ENCODE measurements at places on chromosomes 4 and X. TPM values are rescaled to one million over a fixed set of nuclear protein-coding genes. Genes with fewer than 3 reads are reported as not detected.

DNA sequence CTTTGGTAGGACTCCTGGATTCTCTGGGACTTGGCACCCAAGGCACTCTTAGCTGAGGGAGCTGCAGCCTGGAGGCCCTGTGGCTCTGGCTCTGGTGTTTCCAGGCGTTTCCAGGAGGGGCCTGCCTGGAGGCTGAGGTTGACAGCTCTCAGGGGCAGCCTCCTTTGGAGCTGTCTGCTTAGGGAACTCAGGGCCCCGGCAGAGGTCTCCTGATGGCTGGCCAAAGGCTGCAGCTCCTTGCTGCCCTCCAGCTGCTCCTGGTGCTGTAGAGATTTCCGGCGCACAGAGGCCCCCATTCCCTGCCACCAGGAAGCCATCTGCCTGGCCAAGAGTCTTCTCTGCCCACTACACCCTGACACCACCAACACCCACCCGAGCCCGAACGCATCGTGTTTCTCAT is 25.3 kb upstream of the ARHGEF38 start:
- no peak for DNase-seq

TACC3 gene
- total RNA-seq: 3.2 TPM

DNA sequence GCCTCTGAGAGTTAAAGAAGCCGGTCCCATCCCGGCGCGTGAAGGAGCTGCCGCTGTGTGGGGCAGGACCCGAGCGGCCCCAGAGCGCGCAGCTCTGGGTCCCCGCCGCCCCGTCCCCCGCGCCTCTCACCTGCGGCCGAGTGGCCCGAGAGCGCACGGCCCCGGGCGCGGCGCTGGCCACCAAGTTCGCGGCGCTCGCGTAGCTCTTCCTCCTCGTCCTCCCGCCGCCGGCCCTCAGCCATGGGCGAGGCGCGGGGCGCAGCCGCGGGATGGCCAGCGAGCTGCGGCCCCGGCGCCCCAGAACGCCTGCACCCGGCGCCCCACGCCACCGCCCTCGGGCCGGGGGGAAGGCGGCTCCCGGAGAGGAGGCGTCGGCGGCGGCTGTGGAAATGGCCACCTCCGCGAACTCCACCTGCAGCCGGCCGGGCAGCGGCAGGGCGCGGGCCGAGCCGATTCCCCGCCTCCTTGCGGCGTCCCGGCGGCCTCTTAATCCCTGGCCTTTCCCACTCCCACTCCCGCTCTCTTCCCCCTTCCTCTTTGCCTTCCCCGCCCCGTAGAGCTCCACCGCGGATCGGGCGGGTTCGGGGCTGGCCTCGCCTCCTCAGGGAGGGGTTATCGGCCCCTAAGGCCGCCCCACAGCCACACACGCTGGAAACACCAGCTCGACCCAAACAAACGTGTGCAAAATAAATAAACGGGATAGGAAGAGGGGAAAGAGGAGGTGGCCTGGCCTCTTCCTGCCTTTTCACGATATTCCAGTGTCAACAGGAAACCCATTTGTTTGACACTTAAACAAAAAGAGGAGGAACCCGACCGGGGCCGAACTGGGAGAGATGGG is at the start of gene SH3D19:
Gene SH3D19 (minus strand): TSS at position 495 of the 838 bp plus-strand sequence. CDS start 253 bp downstream, at position 242.
- DNase-seq: peak; percentile 40

GRCh38 chr4:52051615-52052474 is 741 bp downstream of the SPATA18 start:
- peak; percentile 49 for DNase-seq

DNA sequence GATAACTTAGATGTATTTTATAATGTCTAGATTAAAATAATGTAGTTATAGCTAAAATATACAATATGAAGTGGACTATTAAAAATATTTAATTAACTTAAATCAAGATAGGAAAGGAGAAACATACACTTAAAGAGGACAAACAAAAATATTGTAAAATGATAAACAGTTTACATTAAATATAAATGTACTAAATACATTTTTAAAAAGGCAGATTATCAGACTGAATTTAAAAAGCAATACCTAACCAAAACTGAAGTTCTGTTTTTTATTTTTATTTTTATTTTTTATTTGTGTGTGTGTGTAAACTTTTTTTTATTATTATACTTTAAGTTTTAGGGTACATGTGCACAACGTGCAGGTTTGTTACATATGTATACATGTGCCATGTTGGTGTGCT is 811.6 kb upstream of the INTU start:
- no peak for DNase-seq

DNA sequence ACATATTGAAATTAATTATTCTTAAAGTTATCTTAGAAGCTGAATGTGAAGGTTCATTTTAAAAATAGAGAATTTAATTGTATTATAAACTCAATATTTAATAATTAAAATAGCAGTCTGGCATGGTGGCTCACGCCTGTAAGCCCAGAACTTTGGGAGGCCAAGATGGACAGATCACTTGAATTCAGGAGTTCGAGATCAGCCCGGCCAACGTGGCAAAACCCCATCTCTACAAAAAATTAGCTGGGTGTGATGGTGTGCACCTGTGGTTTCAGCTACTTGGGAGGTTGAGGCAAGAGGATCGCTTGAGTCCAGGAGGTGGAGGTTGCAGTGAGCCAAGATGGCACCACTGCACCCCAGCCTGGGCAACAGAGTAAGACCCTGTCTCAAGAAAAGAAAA is 659.9 kb upstream of the AGA start:
- no peak for DNase-seq

ARSJ gene
- 0.15 TPM for total RNA-seq

DNA sequence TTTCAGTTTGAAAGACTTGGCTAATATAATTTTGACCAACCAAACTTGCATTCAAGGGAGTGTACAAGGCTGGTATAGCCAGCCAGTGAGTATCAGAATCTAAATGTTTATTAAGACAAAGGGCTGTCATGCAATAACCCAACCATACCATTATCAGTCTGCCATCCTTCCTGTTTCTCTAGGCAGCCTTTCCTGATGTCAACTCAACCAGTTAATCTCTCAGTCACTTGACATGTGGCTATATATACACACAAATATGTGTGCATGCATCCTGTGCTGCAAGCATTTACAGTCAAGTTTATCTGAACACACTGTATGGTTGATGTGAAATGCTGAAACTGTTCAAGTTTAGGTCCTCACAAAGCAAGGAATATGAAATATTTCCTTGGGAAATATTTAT is 17.2 kb downstream of the BTK start:
- DNase-seq: no peak

AADAT gene
- total RNA-seq: 1.4 TPM

GRCh38 chr4:122830426-122831095 is 3.9 kb downstream of the FGF2 start:
- no peak for DNase-seq

DNA sequence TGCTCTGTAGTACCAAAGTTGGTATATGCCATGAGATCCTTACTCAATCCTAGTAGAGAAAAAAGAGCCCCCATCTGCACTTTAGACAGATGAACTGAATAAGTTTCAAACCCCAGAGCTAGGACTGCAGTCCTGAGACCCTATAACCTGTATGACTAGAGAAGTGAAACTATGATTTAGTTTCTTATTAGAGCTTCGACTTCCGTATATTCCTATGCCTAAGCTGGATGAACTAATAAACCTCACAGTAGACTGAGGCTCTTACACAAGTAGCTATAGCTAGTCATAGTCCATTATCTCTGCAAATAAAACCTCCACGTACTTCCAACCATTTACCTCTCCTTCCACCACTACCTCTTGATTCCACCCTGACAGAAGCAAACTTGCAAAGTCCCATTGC is 6.3 kb upstream of the OTUD4 start:
- no peak for DNase-seq

ADGRG4 gene
- total RNA-seq: not detected

CNKSR2 gene
- total RNA-seq: 5.2 TPM

- DNase-seq: peak; percentile 69
Observed at GRCh38 chr4:40916880-40917279, 167.1 kb downstream of the NSUN7 start.

DNA sequence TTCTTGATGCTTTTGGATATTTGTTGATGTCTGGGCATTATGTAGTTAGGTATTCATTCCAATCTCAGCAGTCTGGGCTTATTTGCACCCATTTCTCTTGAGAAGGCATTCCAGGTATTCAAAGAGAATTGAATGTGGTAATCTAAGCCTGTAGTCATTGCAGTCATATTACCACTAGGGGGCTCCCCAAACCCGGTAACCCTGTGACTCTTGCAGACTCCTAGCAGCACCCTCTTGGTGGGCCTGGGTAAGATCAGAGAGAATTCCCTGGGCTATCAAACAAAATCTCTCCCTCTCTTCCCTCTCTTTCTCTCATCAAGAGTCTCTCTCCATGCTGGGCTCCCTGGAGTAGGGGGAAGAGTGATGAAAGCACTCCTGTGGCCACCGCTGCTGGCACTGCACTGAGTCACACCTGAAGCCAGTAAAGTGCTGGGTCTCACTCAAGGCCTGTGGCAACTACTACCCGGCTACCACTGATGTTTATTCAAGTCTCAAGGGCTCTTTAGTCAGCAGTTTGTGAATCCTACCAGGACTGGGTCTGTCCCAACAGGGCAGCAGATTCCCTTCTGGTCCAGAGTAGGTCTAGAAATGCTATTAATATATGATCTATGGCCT is 187.7 kb upstream of the NUDT10 start:
- DNase-seq: no peak

NDP gene
- total RNA-seq: not detected

DNA sequence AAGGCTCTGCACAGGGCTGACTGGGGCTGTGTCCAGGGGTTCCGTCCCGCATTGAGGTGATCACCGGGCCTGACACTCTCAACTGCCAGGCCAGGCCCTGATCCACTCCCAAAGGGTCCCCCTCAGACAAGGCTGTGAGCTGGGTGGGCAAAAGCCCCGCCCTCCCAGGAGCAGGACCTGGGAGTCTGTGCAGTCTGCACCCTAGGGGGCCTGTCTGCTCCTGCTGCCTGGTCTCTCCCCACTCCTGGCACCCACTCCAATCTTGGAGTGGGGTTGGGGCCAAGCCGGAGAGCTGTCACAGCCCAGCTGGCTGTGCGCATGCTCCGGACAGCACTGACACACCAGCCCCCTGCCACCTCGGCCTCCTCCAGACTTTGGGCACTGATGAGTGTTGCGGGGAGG is 9.4 kb upstream of the SPP1 start:
- no peak for DNase-seq

DNA sequence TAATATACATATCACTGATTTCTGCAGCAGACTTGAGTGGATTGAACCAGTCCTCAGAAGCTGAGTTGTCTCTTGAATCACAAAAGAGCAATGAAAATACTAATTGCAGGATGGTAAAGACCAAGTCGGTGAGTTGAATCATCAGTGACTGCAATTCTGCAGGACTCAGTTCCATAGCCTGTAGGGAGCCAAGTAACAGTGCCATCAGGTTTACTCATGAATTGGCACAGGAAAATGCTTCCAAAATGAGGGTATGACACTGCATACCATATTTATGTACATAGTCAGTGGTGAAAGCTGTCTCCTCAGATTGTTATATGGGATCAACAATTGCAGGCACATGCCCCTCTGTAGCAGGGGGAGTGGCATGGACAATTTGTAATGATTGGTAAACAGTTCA is 192.8 kb downstream of the CCNG2 start:
- no peak for DNase-seq

SAP30 gene
- 18.7 TPM for total RNA-seq

DNA sequence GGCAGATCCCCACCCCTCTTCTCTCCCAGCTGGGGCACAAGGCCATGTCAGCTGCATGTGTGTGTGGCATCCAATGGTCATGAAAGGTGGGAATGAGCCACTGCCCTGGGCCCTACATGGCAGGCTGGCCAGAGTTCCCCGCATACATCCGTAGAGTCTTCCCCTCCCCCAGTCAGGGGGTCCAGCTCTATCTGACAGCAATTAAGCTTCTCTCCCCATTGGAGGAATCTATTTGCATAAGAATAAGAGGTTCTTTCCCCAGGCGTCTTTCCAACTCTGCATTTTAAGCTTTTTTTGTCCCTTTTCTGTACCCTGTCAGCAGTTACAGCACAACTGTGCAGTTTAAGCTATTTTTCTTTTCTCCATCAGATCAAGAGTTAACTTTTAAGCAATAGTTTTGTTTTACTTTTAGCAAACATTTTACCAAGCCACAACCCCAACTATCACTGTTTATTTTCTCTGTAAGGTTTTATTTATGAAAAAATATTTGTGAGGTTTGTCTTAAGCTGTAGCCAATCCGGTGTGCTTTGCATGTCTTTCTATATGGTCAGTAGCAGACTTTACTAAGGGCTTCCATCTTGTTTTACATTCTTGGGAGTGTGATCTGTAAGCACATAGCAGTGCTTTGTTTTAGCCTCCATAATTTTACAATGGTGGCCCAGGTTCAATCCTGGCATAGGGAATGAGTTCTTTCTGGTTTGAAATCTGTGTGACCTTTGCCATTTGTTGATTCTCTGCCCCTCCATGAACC is 28.7 kb downstream of the NLRP2B start:
- DNase-seq: no peak

GRCh38 chr4:125357675-125358074 is 42.9 kb downstream of the FAT4 start:
- no peak for DNase-seq

- DNase-seq: no peak
Observed at GRCh38 chr4:42671431-42672194, 14.7 kb upstream of the ATP8A1 start.

DNA sequence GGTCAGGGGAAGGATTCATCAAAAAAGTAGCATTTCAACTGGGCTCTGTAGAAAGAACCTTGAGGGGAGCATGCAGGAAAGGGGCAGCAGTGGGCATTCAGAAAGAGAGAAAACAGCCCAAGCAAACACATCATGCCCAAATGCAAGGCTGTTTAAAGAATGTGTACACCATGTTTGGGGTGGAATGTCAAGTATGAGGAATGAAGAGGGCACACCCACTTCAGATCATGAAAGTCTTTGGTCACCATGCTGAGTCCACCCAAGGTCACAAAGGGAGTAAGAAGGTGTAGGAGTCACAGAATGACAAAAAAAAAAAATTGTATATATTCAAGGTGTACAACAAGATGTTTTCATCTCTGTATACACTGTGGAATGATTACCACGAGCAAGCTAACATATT is 9.4 kb downstream of the S100G start:
- DNase-seq: no peak

DNA sequence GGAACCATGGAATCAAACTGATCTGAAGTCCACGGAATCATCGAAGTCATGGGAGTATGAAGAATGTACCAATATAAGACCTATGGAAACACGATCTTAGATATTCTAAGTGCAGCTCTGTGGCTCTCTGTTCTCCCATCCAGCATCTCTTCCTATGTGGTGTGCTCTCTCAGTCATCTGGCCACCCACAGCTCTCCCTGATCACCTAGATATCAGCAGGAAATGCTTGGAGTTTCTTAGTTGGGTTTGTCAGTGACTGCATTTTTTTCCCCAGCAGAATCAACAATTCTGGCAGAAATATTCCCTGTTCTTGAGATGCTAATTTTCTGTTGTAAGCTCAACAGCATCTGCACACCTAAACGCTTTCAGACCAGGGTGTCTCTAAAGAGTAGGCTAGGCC is 94.1 kb downstream of the GC start:
- DNase-seq: no peak

- no peak for DNase-seq
Observed at GRCh38 chr4:20086799-20087521, 164.7 kb upstream of the SLIT2 start.
